ENCODE measurements at places on chromosomes 2 and 18.

GRCh38 chr18:63588909-63589308 lies 1.8 kb downstream of the SERPINB13 start:
- ATAC-seq = no peak

- no peak for ATAC-seq
Measured at GRCh38 chr2:130376433-130377293, 20.8 kb downstream of the PTPN18 start.

- no peak for ATAC-seq
Measured at GRCh38 chr2:101200676-101201075, 49.5 kb upstream of the TBC1D8 start.

- ATAC-seq = no peak
Measured at GRCh38 chr18:50051288-50051687, 143.7 kb downstream of the MYO5B start.

DNA sequence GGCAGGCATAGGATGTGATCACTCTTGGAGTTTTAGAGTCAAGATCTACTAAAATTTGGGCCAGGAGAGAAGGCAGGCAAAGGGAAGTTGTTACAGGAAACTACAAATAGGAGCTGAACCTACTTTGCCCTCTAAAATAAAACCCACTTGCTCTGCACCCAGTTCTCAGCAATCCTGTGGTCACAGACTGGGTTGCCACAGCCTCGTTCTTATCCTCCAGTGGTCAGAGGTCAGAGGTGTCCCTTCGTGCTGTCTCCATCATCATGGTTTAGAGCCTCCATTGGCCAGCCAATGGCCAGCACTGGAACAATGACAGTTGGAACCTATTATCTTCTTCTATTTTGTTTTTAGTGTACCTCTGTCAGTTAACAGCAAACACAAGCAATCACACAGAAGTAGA lies 90.7 kb upstream of the TNP1 start:
- ATAC-seq = no peak

DNA sequence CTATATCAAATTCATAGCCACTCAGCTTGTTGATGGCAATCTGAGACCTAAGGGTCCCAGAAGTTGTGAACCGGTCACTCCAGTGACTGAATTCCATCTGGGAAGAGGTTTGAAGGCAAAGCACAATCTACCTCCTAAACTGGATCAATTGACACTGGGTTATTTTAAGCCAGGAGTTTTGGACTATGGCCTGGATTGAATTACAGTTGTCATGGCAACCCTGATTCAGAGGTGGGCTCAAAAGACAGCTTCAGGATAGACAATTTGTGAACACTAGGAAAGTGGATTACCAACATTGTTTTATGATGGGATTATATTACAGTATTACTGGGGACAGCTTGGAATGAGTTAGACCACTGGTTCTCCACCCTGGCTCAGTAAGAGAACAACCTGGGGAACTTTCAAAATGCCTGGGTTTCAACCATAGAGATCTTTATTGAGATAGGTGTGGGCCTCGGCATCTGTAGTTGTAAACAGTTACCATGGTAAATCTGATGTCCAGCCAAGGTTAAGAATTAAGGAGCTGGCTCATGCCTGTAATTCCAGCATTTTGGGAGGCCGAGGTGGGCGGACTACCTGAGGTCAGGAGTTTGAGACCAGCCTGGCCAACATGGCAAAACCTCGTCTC lies 58.8 kb downstream of the MFSD6 start:
- no peak for ATAC-seq

DNA sequence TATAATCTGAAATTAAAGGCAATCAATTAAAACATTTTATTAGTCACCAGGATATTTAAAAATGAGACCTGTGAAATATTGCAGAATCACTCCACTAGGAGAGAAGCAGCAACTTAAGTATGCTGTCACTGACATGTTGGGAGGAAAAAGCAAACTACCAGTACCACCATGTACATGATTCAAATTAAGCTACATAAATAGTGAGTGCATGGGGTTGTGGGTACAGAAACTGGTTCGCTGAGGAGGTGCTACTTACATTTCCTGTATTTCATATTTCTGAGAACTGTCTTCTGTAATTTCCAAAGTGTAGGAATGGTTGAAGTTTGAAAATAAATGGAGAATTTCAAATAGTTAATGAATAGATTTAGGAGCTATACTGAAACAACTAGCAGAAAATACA lies 7.9 kb upstream of the NR4A2 start:
- ATAC-seq = no peak

- peak; percentile 30 for ATAC-seq
Measured at GRCh38 chr2:119349289-119349688, 17.3 kb downstream of the C2orf76 start.

DNA sequence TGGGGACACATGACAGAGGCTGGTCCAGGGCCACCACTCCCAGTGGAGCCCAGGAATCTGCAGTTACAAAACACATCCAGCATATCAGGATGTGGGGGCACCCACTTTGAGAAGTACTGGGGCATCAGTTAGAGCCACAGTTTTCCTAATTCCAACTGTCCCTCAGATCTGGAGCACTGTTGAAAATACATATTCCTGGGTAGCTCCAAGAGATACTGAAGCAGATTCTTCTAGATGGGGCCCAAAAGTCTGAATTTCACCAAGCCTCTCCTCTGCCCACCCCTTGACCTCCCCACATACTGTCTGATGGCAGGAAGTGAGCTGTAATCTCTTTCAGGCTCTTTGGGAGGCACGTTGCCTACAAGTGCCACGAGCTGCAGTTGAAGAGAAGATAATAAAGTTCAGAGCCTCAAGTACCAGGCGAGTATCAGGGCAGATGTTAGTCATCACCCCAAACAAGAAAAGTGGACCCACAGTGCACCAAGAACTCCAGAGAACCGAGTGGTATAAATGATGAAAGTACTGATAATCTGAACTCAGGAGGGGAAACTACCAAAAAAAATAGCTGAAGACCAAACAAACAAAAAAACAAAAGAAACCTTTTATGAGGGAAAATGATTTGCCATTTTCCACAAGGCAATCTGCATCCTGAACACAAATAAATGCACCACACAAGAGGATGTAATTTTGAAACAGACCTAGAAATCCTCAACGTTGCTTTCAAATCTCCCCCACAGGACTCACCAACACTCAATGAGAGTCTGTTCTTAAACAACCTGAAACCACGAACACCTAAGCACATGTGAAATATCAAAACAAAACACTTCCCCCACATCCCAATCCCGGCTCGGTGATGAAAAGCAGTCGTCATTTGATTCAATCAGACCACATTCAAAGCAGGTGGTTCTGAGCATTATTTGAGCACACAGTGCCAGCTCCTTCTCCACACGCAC lies 98.7 kb downstream of the TCF4 start:
- ATAC-seq = no peak

DNA sequence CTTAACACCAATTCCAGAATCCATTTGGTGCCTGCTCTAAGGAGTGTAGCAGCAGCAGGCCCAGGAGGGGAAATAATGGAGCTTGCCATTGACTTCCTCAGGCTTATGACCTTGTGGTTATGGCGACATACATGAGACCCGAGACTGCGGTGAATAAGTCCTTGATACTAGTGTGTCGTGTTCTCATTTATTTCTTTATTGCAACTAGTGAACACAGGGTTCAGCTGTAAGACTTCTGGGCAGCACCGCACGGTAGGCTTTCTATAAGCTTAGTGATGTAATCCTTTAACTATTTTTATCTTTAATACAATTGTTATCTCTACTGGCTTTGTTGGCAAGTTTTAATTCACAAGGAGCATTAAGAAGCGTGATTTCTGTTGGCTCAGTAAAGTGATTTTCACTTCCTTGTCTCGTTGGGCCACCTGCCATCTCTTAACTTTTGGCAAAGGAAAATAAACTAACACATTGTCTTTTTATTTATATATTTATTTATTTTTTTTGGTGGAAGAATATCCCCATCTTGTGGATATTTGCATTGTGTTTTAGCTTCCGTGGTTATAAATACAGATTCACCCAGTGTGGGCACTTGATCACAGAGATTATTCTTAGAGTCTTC lies 139.8 kb downstream of the LTBP1 start:
- ATAC-seq = no peak

DNA sequence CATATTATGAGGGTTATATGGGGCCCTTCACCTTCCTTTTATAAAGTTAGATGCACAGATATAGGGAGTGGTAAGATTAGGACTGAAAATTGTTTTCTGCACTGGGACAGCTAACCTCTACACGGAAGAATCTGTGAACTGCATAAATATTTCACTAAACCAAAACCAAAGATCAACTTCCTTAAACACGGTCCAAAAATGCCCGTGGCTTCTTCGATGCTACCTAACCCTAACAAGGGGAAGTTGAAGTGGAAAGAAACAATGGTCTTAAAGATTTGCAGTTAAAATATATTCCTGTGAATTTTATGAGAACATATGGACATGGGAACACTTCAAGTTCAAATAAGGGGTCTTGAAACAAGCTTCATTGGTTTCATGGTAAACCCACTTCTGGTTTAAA lies 33.3 kb upstream of the PAX3 start:
- ATAC-seq = no peak

DNA sequence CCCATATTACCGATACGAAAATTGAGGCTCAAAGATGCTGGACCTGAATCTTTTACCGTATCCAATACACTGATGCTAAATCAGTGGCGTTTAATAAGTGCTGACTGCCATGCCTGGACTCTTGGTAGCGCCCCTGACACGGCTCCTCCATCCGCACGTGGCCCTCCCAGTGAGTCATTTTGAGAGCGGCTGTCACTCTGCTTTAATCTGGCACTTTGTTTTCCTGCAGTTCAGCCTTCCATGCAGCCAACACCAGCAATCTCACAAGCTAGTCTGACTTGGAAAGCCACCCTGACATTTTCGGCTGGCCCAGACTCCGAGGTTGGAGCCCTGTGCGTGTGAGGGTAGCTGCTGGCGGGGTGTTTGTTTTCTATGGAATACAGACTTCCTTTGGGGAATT lies 155.1 kb upstream of the LMAN1 start:
- peak; percentile 46 for ATAC-seq

DNA sequence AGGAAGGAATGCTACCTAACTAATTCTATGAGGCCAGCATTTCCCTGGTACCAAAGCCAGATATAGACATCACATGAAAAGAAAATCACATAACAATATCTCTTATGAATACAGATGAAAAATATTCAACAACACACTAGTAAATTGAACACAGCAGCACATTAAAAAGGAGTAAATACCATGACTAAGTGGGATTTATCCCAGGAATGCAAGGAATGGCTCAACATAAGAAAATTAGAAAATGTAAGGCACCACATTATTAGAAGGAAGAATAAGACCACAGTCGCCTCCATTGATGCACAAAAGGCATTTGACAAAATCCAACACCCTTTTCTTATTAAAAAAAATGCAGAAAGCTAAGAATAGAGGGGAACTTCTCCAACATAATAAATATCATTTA lies 133.9 kb downstream of the TTC32 start:
- no peak for ATAC-seq

GRCh38 chr2:12463189-12463588 lies 253.5 kb upstream of the TRIB2 start:
- no peak for ATAC-seq

- ATAC-seq = peak; percentile 35
Measured at GRCh38 chr18:62399781-62400308, 74.7 kb downstream of the TNFRSF11A start.

GRCh38 chr2:20914771-20915170 lies 91.9 kb upstream of the LDAH start:
- no peak for ATAC-seq

GRCh38 chr2:239687441-239687840 lies 286.6 kb upstream of the HDAC4 start:
- no peak for ATAC-seq

- no peak for ATAC-seq
Measured at GRCh38 chr18:9760641-9761040, 52.5 kb downstream of the RAB31 start.

DNA sequence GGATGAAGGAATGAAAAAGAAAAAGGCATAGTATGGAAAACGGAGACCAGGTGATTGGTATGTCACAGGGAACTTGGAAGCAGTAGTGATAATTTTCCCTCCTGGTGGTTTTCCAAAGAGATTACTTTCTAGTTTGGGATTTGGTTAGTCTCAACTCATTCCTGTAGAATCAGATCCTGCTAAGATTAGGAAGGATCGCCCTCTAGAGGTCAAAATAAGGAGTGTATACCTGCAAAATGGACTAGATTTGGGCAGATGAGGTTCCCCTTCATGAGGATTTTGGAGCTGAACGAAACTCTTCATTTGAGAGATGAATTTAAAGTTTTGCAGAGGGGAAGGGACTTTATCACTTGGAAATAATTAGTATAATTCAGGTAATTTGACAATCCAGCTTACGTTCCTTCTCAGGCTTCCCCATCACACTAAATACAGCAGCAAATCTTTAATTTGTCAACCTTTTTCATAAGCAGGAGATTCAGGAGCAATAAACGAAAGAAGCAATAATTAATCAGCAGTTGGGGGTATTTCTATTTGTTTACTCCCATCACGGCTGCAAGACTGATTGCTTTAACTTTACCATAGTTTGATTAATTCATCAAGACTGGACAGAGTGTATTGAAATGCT lies 65.2 kb downstream of the CCDC195 start:
- peak; percentile 50 for ATAC-seq
